ENCODE measurements at places on chromosomes 2 and 18.

GRCh38 chr2:189179570-189179950 lies at the start of gene COL5A2:
COL5A2 (minus strand) TSS chr2:189179761; CDS start chr2:189179604, 157 bp downstream.
- DNase-seq = no peak

GRCh38 chr2:191250986-191251385 lies 5.8 kb downstream of the MYO1B start:
- no peak for DNase-seq

- DNase-seq = no peak
These were observed 24.1 kb downstream of the GLS start for GRCh38 chr2:190904640-190905261.

DNA sequence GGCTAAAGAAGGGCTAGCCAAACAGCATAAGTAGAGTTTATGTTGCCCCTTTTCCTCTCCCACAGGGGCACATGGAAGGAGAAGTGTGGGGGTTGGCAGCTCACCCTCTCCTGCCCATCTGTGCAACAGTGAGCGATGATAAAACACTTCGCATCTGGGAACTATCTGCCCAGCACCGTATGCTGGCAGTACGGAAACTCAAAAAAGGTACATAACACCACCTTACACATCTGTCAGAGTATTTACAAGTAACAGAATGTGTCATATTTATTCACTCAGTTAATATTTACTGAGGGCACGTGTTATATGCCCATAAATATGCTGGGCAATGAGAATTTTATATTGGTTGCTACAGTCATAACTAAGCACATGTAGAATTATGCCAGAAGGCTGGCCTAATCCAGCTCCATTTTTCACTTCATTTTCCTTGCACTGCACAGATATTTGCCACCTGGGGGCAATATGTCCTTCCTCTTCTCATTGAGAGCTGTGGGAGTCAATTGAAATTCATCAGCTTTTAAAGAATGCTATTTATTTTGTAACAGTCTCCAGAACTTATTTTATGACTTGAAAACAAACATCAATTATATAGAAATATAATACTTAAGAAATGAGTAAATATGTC lies 150.6 kb downstream of the RTN4 start:
- no peak for DNase-seq

- DNase-seq = no peak
These were observed 9.0 kb downstream of the ENOSF1 start for GRCh38 chr18:703213-703967.

DNA sequence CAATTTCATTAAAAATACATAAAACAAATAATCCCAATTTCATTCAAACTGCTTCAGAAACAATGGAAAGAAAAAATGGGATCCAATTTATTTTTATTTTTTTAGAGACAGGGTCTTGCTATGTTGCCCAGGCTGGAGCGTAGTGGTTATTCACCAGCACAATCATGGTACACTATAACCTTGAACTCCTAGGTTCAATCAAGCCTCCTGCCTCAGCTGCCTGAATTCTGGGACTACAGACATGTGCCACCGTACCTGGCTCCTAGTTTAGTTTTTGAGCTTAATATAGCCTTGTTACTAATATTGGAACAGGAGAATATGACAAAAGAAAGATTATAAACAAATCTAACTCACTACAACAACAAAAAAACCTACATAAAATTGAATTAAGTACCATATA lies 34.2 kb downstream of the SAP130 start:
- no peak for DNase-seq

DNA sequence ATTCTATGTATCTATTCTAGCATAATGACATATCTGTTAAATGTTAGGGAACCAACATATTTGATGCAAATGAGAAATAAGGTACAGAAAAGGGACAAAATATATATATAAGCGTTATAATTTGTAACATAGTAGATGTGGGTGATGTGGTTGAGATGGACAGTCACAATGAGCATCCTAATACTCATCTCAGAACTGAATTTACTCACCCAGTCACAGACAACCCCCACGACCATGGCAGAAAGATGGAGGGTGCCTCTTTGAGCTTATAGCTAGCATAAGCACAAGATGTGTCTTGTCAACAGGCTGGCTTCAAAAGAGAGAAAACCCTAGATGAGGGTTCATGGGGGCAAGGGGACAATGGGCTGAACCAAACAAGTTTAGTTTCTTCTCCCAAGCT lies 9.1 kb upstream of the DSG3 start:
- no peak for DNase-seq
